ENCODE measurements at places on chromosomes 13 and 19. TPM values are rescaled to one million over a fixed set of nuclear protein-coding genes. Genes with fewer than 3 reads are reported as not detected.

The GJB2 gene
- 23.2 TPM for total RNA-seq

The TGFBR3L gene
- 4.6 TPM for total RNA-seq

The C3 gene
- 0.77 TPM for total RNA-seq

The B3GNT3 gene
- total RNA-seq = 0.36 TPM

The TNFSF9 gene
- total RNA-seq = 2.4 TPM

All from astrocyte (in vitro differentiated cells and primary cell).